Skin of body (tissue), 3 donors: ENCODE measurements at places on chromosomes 6 and 20. TPM values are rescaled to one million over a fixed set of nuclear protein-coding genes. Genes with fewer than 3 reads are reported as not detected.

GRCh38 chr6:26392932-26393636 lies 9.0 kb upstream of the BTN3A1 start:
- no peak for DNase-seq

DNA sequence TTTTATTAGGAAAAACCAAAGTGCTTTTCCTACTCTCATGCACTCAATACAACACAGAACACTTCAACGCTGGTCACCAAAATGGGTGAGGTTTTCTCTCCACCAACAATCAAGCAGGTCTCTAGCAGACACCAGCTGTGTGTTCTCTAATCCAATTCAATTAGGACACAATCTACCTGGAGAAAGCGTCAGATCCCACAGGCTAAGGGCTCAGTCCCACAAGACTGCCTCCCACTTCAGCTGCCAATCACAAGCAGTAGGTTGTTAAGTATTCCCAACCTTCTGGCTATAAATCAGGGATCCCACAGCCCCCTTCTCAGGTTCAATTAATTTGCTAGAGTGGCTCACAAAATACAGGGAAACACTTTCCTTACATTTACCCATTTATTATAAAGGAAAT lies 47.7 kb downstream of the STMND1 start:
- no peak for DNase-seq

GRCh38 chr6:112574190-112574589 lies 227.1 kb downstream of the RFPL4B start:
- no peak for DNase-seq

DNA sequence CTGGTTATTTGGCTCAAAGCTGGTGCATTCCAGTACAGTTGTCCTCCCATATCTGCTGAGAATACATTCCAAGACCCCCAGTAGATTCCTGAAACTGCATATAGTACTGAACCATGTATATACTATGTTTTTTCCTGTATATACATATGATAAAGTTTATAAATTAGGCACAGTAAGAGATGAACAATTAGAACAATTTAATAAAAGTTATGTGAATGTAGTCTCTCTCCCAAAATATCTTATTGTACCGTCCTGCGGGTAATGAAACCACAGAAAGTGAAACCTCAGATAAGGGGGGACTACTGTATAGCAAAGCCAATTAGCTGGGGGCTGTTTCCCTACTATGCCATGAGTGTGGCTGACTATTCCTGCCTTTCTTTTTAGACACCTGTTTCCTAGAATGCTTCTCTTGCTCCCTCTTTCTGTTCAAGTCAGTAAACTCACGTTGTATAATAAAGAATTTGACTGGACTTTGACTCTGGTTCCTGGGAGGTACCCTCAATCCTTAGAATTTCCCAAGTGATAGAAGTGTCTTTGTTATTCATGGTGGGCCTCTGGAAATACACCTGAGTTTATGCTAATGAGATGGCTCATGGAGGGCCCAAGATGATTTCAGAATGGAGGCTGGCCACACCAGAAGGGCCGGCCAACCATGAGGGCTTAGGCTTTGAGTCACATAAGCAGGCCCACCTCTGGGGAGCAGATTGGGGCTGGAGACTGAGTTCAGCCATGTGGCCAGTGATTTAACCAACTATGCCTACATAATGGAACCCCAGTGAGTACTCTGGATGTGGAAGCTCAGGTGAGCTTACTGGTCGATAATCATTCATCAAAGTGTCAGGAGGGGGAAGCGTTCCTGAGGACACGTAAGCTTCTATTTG lies 689 bp upstream of the BLOC1S5 start:
- DNase-seq, result no peak

- DNase-seq, result no peak
Observed at GRCh38 chr6:145784683-145785082, 29.9 kb downstream of the FBXO30 start.

GRCh38 chr6:44489910-44490604 lies 102.6 kb downstream of the CDC5L start:
- peak; percentile 22 for DNase-seq

GRCh38 chr6:147173140-147173539 lies 31.1 kb upstream of the STXBP5 start:
- no peak for DNase-seq

GRCh38 chr6:161351858-161352257 lies 78.0 kb upstream of the AGPAT4 start:
- no peak for DNase-seq

DNA sequence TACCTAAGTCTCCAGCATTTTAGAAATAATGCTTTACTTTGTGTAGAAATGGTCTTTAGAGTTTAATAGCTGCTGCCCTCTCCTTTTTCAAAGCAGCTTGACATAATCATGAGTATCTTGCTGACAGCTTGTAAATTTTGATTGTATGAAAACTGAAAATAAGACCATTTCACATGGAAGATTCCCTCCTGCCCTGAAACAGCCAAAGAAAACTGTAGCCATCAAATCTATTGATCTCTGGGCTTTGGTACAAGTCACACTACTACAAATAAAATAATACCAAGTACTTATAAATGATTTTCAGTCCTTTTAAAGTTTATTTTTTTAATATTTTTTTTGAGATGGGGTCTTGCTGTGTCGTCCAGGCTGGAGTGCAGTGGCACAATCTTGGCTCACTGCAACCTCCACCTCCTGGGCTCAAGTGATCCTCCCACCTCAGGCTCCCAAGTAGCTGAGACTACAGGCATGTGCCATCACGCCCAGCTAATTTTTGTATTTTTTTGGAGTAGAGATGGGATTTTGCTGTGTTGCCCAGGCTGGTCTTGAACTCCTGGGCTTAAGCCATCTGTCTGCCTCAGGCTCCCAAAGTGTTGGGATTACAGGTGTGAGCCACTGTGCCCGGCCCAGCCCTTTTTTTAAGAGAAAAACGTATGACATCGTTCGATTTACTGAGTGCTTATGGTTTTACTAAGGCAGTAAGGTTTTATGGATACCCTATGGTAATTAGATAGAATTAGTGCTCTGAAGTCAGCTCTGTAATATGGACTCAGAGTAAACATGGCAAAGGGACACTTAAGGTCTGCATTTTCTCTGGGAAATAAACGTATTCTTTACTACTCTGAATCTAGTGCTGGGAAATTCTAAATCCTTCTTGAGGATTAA lies 7.0 kb downstream of the PTPN1 start:
- DNase-seq, result no peak

GRCh38 chr6:12369781-12370262 lies 79.7 kb downstream of the EDN1 start:
- DNase-seq, result no peak

- DNase-seq, result no peak
Observed at GRCh38 chr20:43751167-43752050, 24.6 kb upstream of the GTSF1L start.

GRCh38 chr6:107237992-107238660 lies 122.8 kb upstream of the BEND3 start:
- DNase-seq, result no peak

DNA sequence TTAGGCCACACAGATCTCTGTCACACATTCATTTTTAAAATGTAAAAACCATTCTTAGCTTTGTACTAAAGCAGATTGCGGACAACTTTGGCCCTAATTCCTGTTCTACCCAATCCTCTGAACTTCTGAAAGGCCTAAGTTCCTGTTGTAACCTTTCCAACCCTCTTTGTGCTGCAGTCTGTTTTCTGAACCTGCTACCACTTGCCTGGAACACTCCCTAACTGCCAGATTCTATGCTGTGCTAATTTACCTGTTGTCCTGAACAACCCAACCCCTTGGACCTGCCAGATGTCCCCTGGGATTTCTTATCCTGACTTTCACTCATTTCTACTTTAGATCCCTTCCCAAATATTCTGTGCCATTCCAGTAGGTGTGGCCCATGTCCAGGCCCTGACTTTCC lies 398.7 kb downstream of the ZFAND3 start:
- no peak for DNase-seq

GRCh38 chr6:164928057-164928727 lies 381.2 kb downstream of the C6orf118 start:
- no peak for DNase-seq

- peak; percentile 34 for DNase-seq
Observed at GRCh38 chr20:57440678-57441509, 49.7 kb downstream of the RBM38 start.

GRCh38 chr6:90025523-90026061 lies 131.3 kb downstream of the GJA10 start:
- DNase-seq, result peak; percentile 77

- no peak for DNase-seq
Observed at GRCh38 chr6:12171717-12172116, 118.4 kb upstream of the EDN1 start.

GRCh38 chr6:96620851-96621250 lies 57.9 kb downstream of the FHL5 start:
- no peak for DNase-seq

- no peak for DNase-seq
Observed at GRCh38 chr6:36925809-36926208, 28.7 kb upstream of the PI16 start.

The CCDC170 gene
- total RNA-seq, result 1.9 TPM

The IBTK gene
- 52.5 TPM for total RNA-seq

The MUC21 gene
- total RNA-seq, result not detected

The BPI gene
- total RNA-seq, result 7.9 TPM

The RANBP9 gene
- total RNA-seq, result 41.1 TPM

The BEND6 gene
- 5.6 TPM for total RNA-seq

The ADAM33 gene
- 53.2 TPM for total RNA-seq

The COL19A1 gene
- total RNA-seq, result 2.3 TPM

The PLCB4 gene
- 6.8 TPM for total RNA-seq

The PRKN gene
- 5.2 TPM for total RNA-seq

The MCCD1 gene
- total RNA-seq, result not detected

The TRAPPC3L gene
- total RNA-seq, result 0.49 TPM

The MBOAT1 gene
- total RNA-seq, result 11.8 TPM

The PRRT1 gene
- 0.20 TPM for total RNA-seq

The TPBG gene
- 12.8 TPM for total RNA-seq

The PARD6B gene
- 9.3 TPM for total RNA-seq
